ENCODE measurements at places on chromosomes 11 and 22. TPM values are rescaled to one million over a fixed set of nuclear protein-coding genes. Genes with fewer than 3 reads are reported as not detected.

The FLRT1 gene
- not detected for total RNA-seq

The TREH gene
- total RNA-seq, result not detected

The GLB1L2 gene
- total RNA-seq, result 2.0 TPM

The RIMBP3B gene
- 0.11 TPM for total RNA-seq

The NCAPH2 gene
- 108 TPM for total RNA-seq

The CRYBB2 gene
- total RNA-seq, result not detected

The CABP4 gene
- 3.7 TPM for total RNA-seq

The UPK3A gene
- total RNA-seq, result not detected

The PRPF19 gene
- total RNA-seq, result 184 TPM

The CALCB gene
- 1.1 TPM for total RNA-seq

The GPR83 gene
- 0.11 TPM for total RNA-seq

The CCDC81 gene
- total RNA-seq, result 0.73 TPM

The NAALADL1 gene
- 9.8 TPM for total RNA-seq

The KLHDC7B gene
- 5.3 TPM for total RNA-seq

The PLA2G6 gene
- 47.4 TPM for total RNA-seq

The OR2AG1 gene
- total RNA-seq, result not detected

The B4GAT1 gene
- total RNA-seq, result 7.0 TPM

The APOA5 gene
- total RNA-seq, result not detected

The ZW10 gene
- 23.3 TPM for total RNA-seq

The NPTXR gene
- total RNA-seq, result 0.95 TPM

The DRD2 gene
- total RNA-seq, result not detected

The POU2AF2 gene
- total RNA-seq, result not detected

The PKDREJ gene
- not detected for total RNA-seq

The PRRG4 gene
- total RNA-seq, result 1.0 TPM

The TRAPPC4 gene
- total RNA-seq, result 82.3 TPM

The PISD gene
- 28.2 TPM for total RNA-seq

The OR6A2 gene
- 0.23 TPM for total RNA-seq

The CBLIF gene
- not detected for total RNA-seq

The LIPT2 gene
- total RNA-seq, result 2.6 TPM

The GDPD4 gene
- not detected for total RNA-seq

The TEX12 gene
- 0.27 TPM for total RNA-seq
